ENCODE measurements at places on chromosomes 4 and X. TPM values are rescaled to one million over a fixed set of nuclear protein-coding genes. Genes with fewer than 3 reads are reported as not detected.
A peak's percentile ranks its signal among the peaks of the same experiment; 100 is the strongest.

- DNase-seq = no peak
Observed at GRCh38 chr4:83231620-83232076, 53.0 kb downstream of the COQ2 start.

DNA sequence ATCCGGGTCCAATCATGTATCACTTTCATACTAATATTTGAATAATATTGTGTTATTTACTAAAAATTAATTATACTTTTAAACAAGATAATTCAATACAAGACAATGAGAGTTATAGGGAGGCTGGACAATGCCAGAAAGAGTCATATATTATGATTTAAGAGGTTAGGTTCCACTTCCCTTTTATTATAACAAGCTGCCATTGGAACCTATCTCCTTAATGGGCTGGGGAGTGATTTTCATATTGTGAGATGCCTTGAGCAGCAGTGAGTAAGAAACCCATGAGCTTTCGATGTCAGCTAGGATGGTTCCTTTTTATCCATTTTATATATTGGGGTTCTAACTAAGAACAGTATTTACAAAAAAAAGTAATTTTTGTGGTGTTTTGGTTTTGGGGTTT is 91.8 kb downstream of the MAB21L2 start:
- no peak for DNase-seq

TRPC3 gene
- total RNA-seq = 3.3 TPM

- no peak for DNase-seq
Observed at GRCh38 chr4:70000711-70001110, 4.9 kb downstream of the STATH start.

DNA sequence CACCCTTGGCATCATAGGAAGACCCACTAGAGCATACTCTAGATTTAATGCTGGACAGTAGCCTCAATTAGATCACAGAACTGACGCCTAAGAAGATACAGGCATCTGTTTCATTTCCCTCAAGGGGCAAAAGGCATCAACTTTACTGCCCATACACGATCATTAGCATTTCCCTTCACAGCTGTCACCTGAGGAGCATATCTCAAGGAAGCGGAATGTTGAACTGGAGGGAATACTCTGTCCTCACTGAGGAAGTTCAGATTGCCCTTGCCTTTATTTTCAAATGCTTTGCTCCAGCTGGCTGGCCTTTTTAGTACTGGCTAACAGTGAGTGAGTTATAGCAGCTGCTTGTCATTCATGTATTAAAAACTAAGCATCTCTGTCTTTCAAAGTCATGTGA is 508.4 kb upstream of the GALNT7 start:
- DNase-seq = no peak

TMSB15B gene
- total RNA-seq = 23.2 TPM

DNA sequence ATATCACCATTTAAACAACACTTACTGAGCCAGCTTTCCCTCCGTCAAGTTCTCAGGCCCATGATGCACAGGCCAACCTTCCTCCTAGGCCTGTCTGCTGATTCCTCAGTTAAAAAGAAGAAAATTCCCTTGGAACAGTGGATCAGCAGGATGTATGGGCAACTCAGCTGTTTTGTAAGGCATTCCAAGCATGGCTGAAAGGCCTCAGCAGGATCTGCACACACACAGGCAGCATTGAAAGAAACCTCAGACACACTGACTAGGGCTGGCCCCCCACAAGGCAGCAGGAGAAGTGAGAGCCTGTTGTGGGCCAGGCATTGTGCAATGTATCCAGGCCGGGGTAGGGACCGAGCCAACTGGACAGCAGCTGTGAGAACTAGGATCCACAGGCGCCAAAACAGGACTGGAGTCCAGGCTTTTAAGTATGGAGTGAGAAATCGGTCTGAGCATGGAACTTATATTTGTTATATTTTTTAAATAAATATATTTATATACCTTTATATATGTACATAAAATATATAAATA is 171.4 kb downstream of the NWD2 start:
- no peak for DNase-seq

GRCh38 chr4:115973768-115974167 is 860.3 kb upstream of the NDST4 start:
- no peak for DNase-seq

IBSP gene
- 0.19 TPM for total RNA-seq

GRCh38 chr4:115234405-115235093 is 121.1 kb upstream of the NDST4 start:
- DNase-seq = no peak

GRCh38 chr4:107710493-107711459 is 9.3 kb downstream of the PAPSS1 start:
- no peak for DNase-seq

DNA sequence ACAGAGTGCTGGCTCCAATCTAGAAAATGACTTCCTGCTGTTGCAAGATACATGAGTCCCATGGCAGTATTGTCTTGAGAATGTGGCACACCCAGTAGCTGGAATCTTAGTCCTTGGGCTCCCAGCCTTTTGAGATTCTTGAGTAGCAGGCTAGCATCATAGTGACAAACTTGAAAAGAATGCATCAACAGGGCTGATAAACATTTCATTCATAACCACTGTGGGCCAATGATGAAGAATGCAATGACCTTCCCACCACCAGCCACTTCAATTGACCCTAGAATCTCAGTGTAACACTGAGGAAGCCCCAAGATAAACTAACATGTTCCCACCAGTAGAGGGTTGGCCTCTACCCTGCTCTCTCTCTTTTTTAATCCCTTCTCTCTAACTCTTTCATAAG is 329.3 kb downstream of the GBA3 start:
- peak; percentile 76 for DNase-seq

GRCh38 chrX:18971506-18971905 is 12.4 kb downstream of the PHKA2 start:
- DNase-seq = no peak

CACNA1F gene
- not detected for total RNA-seq

GRCh38 chr4:65202165-65202852 is 468.0 kb downstream of the EPHA5 start:
- no peak for DNase-seq

- DNase-seq = no peak
Observed at GRCh38 chr4:89287945-89288344, 19.7 kb downstream of the GPRIN3 start.

DNA sequence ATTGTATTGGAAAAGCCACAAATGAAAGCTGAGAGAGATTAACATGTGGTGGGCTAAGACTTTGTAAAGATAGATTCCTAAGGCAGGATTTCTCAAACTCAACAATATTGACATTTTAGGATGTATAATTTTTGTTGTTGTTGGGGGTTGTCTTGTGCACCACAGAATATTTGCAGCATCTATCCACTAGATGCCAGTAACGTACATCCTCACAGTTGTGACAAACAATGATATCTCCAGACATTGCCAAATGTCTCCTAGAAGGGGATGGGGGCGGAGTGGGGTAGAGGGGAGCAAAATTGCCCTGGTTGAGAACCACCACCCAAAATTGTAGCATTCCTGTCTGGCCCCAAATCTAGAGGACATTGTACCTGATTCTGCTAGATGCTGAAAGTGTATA is 14.7 kb upstream of the CBR4 start:
- DNase-seq = no peak

DNA sequence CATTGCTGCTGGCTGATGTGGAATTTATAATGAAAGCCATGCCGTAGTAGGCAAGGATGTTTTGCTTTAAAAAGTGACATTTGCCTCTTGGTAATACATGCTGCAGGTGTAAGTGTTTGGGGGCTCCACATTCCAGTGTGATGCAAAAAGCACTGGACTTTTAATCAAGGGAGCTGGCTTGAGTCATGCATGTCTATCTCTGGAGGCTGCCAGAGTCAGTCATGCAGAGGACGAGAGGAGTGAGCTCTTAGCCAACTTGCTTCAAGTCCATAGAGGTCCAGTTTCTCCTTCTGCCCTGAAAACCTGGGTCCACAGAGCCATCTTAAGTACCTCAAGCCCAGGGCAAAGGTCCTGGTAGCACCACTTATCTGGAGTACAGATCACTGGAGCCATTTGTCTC is 11.6 kb upstream of the CXCL13 start:
- no peak for DNase-seq

GRCh38 chrX:132651421-132652086 is 162.7 kb upstream of the MBNL3 start:
- no peak for DNase-seq

PDZD4 gene
- total RNA-seq = 0.09 TPM

DNA sequence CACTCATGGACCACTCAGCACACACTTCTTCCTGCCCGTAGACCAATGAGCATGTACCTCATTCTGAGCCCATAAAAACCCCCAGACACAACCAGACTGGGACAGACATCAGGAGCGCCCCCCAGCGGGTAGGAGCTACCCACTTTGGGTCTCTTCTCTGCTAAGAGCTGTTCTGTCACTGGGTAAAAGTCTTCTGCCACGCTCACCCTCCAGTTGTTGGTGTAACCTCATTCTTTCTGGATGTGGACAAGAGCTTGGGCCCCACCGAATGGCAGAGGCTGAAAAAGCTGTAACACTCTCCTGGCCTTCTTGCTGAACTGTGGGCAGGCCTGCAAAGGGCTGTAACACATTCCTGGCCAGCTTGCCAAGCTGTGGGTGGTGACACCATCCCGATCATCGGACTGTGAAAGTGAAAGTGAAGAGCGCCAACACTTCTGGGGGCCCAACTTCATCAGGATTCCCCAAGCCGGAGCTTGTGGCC is 137.6 kb downstream of the TECRL start:
- no peak for DNase-seq

DNA sequence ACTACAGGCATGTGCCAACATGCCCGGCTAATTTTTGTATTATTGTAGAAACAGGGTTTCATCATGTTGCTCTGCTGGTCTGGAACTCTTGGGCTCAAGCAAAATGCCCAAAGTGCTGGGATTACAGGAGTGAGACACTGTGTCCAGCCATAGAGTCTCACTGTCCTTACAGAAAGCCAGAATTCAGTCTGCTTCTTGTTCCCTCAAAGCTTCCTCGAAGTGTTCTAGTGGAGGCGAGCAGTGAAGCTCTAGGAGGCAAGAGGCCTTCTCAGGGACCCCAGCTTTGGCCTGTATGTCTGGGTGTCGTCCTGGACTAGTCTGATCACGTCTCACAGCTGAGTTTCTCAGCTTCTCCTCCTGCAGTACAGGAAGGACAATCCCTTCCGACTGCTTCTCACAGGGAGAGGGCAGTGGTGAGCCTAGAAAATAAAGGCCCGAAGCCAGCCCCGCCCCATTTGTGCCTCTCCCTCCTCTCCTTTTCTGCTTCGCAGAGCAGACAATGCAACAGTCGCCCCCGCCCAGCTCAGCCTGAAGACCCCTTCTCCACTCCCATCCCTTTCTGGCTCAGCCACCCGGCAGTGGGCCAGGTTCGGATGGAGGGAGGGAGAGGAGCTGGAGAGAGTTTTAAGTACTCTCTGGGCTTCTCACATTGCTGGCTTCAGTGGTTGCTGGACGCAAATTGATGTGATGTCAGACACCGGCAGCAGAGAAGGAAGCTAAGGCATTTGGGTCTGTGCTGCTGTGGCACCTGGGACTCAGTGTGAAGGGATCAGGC is 11.1 kb upstream of the FAM3A start:
- DNase-seq = peak; percentile 73

GRCh38 chr4:17662694-17663093 is 48.3 kb downstream of the MED28 start:
- DNase-seq = no peak

DNA sequence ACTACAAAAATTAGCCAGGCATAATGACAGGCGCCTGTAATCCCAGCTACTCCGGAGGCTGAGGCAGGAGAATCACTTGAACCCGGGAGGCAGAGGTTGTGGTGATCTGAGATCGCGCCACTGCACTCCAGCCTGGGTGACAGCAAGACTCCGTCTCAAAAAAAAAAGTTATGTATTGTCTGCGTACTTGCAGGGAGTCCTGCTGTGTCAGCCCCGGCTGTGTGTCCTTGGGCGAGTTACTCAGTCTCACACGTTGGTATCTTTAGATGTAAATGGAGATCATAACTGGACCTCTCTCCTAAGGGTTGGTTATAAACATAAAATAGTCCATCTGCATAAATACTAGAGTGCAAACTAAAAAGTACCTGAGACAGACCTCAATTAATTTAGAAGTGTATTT is 22.7 kb upstream of the TBC1D14 start:
- no peak for DNase-seq

DNA sequence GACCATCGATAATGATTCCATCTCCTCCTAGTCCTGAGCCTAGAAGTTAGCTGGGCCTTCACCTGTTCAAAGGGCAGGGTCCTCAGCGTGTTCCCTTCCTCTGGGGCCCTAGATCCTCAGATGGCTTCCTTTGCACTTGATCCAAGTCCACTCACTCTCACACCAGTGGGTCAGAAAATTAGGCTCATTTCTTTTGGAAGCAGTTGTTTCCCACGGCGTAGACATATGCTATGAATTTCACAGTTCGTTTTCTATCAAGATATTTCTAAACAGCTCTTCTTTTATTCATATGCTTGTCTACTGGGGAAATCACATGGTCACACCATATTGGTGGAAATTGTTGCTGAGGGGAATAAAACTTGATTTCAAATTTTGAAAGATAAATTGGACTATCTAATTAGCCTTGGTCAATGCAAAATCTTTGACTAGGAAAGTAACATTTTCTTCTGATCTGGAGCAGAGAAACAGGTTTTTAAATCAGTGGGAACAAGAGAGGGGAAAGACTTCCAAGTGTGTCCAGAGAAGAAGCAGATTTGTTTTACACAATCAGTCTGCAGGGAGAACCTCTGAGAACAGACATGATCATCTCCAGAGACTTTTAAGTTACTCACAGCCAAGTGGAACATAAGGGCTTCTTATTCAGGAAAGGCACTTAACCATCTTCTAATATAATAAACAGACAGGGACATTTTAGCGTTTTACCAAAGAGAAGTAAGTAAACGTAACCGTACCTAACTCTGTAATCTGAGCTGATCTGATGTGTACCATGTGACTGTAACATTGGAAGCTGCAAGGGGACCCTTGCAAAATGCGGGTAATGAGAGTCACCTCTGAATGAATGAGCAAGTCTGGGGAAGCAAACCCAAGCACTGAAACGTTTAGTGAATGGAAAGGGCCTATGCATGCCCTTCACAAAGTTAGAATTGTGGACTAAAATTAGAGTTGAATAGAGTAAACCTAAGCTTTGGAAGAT is 455.7 kb upstream of the FAT1 start:
- no peak for DNase-seq

- no peak for DNase-seq
Observed at GRCh38 chr4:30801876-30802275, 81.7 kb downstream of the PCDH7 start.

GRCh38 chr4:112840061-112840460 is 203.1 kb downstream of the LARP7 start:
- no peak for DNase-seq

- DNase-seq = peak; percentile 92
Observed at GRCh38 chr4:76987153-76987591, 37.6 kb downstream of the SEPTIN11 start.

- DNase-seq = no peak
Observed at GRCh38 chrX:154032160-154032559, 12.5 kb upstream of the IRAK1 start.

- DNase-seq = no peak
Observed at GRCh38 chr4:52726826-52727580, 24.2 kb downstream of the ERVMER34-1 start.

GRCh38 chrX:152070144-152070543 is 68.2 kb downstream of the MAGEA10 start:
- no peak for DNase-seq

SSX2B gene
- total RNA-seq = not detected

TRO gene
- total RNA-seq = 25.3 TPM

- DNase-seq = no peak
Observed at GRCh38 chr4:180669680-180670079, 1573.5 kb upstream of the TENM3 start.

KIF4A gene
- total RNA-seq = 66.2 TPM

VCX2 gene
- not detected for total RNA-seq

Measured in SJSA1 (cell line).